ENCODE measurements at places on chromosomes 3 and 15.
A peak's percentile ranks its signal among the peaks of the same experiment; 100 is the strongest.

- no peak for DNase-seq
Observed at GRCh38 chr3:126450744-126451143, 24.9 kb downstream of the ZXDC start.

DNA sequence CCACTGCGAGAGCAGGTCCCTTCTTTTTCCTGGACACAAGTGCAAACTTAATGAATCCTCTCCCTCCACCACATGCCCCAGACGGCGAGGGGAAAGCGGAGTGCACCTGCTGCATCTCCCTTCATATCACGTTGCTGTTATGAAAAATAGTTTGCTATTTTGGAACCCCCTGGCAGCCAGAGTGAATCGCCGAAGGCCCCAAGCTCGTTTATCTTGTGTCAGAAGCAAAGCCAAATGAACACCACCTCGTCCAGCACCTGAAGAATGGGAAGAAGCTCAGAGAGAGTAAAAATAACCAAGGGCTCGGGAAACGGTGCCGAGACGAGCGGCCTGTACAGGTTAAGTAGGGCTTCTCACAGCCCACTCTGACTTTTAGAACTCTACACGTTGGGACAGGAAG lies 394.6 kb upstream of the RORA start:
- no peak for DNase-seq

GRCh38 chr15:64387562-64388168 lies at the start of gene TRIP4:
Gene TRIP4, plus strand, starts transcription at chr15:64387836. Its CDS starts 28 bp downstream, at chr15:64387864.
- peak; percentile 98 for DNase-seq

- peak; percentile 12 for DNase-seq
Observed at GRCh38 chr3:153443961-153444360, 281.9 kb downstream of the RAP2B start.

- DNase-seq: no peak
Observed at GRCh38 chr3:129665024-129665768, 58.7 kb upstream of the PLXND1 start.

- DNase-seq: peak; percentile 94
Observed at GRCh38 chr3:153284282-153284938, 122.4 kb downstream of the RAP2B start.

GRCh38 chr15:90790057-90790456 lies 72.9 kb downstream of the BLM start:
- DNase-seq: no peak

- no peak for DNase-seq
Observed at GRCh38 chr3:100957261-100957986, 35.8 kb downstream of the ABI3BP start.

- DNase-seq: no peak
Observed at GRCh38 chr15:89174476-89174875, 46.9 kb downstream of the RLBP1 start.

DNA sequence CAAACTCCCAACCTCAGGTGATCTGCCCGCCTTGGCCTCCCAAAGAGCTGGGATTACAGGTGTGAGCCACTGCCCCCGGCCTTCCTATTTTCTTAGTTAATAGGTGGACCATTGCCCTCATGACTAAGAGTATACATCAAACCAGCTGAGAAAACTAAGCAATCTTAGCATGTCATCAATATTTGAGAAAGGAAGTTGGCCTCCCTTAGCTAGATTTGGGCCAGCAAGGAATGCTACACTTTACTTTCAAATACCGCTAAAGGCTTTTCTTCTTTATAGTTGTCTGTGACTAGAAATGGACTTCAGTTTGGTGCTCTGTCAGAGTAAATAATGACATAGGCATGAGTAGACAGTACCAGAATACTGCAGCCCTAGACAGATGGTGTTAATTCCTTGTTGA lies 199.3 kb downstream of the GAP43 start:
- DNase-seq: no peak

DNA sequence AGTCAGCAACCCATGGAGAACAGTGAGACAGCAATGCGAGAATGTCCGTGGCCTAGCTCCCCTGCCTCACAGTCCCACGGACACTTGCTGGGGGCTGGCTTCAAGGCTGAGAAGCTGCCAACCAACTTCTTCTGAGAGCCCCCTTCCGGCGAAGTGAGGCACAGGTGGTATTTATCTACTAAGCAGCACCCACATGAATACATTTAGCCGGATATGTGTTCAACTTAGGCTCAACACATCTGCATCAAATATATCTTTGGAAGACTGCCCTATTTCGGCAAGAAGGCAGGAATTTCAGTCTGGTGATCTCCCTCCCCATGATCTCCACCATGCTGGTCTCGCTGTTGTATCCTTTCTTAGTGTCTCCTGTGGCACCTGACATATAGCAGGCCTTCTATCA lies 340.9 kb upstream of the NR2E3 start:
- no peak for DNase-seq

GRCh38 chr15:36903922-36904556 lies 196.3 kb downstream of the MEIS2 start:
- no peak for DNase-seq

DNA sequence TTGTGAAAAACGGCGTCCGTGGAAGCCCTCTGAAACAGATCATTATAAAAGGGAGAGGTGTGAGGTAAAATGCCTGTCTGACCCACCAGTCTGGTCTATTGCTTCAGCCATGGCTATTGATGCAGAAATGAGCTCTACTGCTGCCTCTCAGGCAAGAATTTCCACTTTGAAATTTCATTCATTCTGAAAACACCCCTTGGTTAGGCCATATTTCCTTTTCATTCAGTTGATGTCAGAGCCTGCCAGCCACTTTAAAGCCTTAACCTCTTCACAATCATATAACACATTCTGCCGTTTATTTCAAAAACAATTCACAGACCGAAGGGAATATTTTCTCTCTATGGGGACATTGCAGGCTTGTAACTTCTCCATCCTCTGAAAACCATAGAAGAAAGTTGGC lies 71.9 kb downstream of the FOXB1 start:
- no peak for DNase-seq

DNA sequence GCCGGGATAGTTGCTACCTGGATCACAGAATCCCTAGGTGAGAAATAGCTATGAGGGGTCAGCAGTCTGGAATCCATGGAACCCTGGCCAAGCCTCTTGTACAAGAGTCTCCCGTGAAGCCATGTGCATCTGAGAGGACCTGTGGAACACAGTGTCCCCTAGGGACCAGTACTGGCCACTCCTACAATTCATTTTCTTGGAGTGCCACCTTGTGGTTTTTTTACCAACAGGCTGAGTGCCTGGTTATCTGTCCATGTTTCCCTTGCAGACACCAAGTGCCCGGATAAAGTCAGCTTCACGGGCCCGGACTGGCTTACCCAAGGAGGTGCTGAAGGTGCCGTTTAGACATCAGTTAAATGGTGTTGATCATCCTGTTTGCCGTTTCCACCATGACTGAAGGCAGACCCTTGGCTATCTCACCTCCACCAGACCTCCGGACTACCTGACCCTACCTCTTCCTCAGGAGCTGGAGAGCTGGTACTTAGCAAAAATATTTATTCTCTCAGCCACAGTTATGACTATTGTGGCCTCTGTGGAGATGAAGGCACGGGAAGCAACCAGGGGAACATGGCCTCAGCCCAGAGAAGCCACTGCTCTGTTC lies 93.9 kb downstream of the RBPMS2 start:
- peak; percentile 37 for DNase-seq

DNA sequence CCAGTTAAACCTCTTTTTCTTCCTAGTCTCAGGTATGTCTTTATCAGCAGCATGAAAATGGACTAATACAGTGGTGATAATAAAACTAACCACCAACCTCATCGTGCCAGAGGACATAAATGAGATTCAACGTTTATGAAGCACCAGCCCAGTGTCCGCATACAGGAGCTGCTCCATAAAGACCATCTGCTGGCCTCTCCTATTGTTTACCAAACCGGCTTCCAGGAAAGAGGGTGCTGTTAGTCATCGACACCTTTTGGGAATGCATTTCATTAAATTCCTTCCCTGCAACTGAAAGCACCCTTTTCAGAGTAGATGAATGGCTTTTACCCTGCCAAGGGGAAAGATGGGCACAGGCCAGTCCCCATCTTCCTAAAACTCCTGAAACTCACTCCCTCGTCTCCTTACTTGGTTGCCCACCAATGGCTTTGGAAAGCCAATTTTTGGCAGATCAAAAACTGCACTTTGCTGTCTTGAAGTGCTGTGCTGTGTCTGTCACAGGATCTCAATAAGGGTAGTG lies 122.1 kb downstream of the AQP9 start:
- no peak for DNase-seq

DNA sequence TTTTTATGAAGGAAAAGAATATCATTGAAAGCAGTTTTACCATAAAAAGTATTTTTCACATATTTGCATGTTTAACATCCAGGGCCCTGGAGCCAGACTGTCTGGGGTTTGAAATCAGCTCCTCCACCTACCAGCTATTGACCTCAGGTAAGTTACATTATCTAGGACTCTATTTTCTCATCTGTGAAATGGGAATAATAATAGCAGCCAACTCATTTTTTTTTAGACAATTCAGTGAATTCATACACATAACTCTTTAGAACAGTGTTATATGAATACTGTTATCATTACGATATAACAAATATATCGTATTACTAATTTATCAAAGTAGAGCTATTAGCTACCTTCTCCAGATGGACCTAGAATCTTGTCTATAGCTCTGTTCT lies 21.3 kb downstream of the MDFIC2 start:
- DNase-seq: no peak

DNA sequence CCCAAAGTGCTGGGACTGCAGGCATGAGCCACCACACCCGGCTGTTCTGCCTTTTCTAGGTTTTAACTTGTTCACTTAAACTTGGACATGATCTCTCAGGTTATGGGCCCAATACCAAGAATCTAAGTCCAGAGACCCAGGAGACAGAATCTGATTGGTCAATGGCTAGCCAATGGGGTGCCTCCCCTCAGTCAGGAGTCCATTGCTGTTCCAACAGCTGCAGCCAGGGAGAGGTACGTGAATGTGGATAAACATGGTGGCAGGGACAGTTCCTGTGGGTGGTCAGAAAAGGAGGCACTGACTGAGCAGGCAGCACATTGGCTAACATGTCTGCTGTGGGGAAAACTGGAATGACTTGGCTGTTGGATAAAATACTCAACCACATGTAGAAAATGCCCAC lies 140.3 kb downstream of the RPLP1 start:
- DNase-seq: no peak

DNA sequence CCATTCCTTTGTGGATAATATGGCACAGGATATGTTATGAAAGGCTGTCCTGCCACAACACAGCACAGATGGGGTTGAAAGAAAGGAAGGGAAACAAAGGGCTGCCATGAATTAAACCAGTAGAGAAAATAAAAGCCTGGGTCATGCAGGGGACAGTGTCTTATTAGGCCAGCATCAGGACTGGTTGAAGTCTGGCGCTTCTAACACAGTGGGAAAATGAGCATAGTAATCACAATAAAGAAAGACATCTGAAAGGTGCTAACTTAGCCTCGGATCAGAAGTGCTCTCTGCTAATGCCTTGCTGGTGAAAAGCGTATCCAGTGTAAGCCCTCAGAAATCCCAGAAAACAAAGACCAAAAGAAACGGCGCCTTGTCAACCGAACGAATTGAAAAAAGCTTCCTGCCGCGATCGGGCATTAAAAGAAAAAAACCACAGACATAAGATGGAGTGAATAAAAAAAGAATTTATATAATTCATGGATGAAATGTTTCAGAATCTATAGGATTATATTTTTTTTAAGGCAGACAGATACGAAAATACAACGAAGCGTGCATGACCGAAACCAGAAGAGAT lies 566 bp upstream of the MKRN3 start:
- no peak for DNase-seq

DNA sequence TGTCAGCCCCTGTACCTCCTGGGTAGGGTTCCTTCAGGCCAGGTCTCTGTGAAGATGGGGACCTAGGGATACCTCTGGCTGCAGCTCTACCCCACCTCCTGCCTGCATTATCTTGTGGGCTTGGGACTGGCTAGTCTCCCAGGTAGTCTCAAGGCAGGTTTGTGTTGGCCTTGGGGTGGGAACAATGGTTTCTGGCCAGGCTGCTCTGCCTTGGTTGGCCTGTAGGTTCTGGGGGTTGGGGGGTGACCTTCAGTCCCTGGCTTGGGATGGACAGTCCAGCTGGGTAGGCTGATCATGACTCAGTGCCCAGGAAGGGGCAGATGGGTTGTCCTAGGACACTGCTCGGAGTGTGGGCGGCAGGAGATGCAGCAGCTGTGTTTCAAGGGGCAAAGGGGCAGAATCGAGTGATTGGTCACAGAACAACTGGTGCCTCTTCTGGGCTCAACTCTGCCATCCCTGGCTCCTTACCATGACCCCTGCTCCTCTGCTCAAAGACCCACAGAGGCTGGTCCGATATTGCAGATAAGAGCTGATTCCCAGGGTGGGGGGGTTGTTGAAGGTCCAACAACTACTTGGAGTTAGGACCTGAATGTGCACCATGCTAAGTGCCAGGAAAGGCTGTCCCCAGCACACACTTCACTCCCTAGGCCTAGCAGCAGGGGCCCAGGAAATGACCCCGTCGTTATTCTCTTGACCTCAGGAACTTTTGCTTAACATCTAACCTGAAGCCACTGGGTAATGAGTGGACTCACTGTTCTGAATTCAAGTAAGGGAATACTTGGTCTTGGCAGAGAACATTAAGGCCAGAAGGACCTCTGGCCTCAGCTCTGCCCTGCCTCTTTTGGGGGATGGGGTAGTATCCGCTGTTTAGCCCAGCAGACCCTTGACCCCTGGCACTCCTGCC lies 18.1 kb upstream of the BSN start:
- no peak for DNase-seq

- DNase-seq: peak; percentile 73
Observed at GRCh38 chr3:16538507-16538906, 25.0 kb upstream of the RFTN1 start.

GRCh38 chr3:116034794-116035193 lies 410.5 kb downstream of the LSAMP start:
- DNase-seq: no peak

GRCh38 chr3:44114142-44114541 lies 127.5 kb upstream of the TOPAZ1 start:
- DNase-seq: peak; percentile 13

DNA sequence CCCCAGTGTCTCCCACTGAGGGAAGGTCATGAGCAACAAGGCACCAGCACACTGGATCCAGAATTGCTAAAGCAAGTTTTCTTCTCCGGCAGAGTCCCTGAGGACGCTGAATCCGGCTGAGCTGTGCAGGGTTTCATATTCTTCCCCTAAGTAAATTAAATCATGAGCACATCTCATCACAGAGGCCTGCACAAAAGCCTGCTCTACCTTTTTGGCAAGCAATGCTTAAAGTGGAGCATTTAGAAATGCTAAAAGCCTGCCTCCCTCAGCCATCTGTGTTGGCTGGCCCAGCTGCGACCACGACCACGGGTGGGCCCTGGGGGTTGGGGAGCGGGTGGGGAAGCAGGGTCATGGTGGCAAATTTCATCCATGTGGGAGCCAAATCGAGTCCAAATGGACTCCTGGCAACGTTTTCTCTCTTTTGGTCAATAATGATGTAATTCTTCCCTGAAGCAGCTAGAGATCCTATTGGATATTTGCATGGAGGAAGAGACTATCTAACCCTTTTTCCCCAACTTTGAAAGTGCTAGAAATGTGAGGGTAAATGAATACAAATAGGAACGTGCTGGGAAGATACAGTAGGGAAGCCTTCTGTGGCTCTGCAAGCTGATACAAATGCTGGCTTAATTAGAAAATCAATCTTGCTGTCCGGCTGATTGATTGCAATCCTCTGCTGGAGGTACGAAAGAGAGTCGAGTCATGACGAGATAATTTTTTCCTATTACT lies 532.8 kb upstream of the TBL1XR1 start:
- no peak for DNase-seq

- DNase-seq: no peak
Observed at GRCh38 chr3:66000506-66000905, 38.2 kb downstream of the MAGI1 start.

GRCh38 chr3:66297900-66298299 lies 77.1 kb downstream of the SLC25A26 start:
- DNase-seq: no peak
